ENCODE measurements at places on chromosomes 12 and 14. TPM values are rescaled to one million over a fixed set of nuclear protein-coding genes. Genes with fewer than 3 reads are reported as not detected.

ALDH2 gene
- 3.8 TPM for total RNA-seq

DNA sequence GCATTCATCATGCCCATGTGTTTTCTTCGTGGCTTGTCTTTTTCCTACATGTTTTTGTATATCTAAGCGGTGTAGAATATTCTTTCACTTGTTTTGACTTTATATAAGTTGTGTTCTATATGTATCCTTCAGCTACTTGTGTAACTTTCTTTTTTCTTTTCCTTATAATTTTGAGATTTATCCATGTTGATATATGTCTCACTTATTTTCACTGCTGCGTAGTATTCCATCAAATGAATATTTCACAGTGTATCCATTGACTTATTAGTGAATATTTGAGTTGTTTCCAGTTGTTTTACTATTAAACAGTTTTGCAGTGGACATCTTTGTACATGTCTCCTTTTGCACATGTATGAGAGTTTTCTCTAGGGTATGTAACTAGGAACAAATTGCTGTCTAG, 43.9 kb downstream of the BORCS5 start:
- no peak overlapping the region for H3K4me3 ChIP-seq
- no peak overlapping the region for H3K27ac ChIP-seq

KERA gene
- total RNA-seq = not detected

TSPAN19 gene
- total RNA-seq = not detected

TMEM229B gene
- 2.3 TPM for total RNA-seq

- H3K4me1 ChIP-seq = peaks cover 34% of the 10 kb centered on the region
- H3K36me3 ChIP-seq = peaks cover 45% of the 10 kb centered on the region
- DNase-seq = no peak
- no peak overlapping the region for H3K27ac ChIP-seq
Measured at GRCh38 chr12:111419784-111420183, 14.1 kb downstream of the SH2B3 start.

DNA sequence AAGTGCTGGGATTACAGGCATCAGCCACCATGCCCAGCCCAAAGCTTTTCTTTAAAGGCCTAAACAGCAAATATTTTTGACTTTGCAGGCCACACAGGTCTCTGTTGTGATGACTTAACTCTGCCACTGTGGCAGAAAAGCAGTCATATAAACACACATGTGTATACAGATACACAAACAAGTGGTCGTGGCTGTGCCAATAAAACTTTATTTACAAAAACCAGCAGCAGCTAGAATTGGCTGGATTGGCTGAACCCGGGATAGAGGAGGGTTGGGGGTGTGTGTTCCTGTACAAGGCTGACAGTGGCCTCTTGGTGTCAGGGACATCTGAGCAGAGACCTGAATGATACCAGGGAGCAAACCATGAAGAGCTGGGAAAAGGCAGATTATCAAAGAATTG, 95.6 kb downstream of the NCOR2 start:
- H3K27ac ChIP-seq = no peak overlapping the region
- no peaks in the 10 kb centered on the region for H3K27me3 ChIP-seq
- H3K4me3 ChIP-seq = no peak overlapping the region
- DNase-seq = no peak
- H3K36me3 ChIP-seq = peaks cover 69% of the 10 kb centered on the region
- peaks cover 12% of the 10 kb centered on the region for H3K4me1 ChIP-seq

DNA sequence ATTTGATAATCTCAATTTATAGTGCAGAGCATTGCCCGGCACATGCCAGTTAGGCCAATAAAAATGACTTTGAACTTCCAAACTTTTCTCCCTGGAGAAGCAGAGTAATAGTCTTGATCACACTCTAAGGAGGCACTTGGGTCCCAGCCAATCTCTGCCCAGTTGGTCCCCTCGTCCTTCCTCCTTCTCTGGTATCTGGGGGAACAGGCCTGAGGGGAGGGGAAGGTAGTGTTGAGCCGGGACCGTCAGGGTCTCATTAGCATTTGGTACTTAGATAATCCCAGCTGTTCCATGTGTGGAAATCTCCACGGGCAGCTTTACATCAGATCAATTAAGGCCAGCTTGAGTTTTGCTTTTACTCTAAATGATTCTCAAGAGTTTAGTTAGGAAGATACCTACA, 70.1 kb downstream of the ZNF641 start:
- H3K27me3 ChIP-seq = peaks cover 3% of the 10 kb centered on the region
- no peak for DNase-seq
- H3K4me1 ChIP-seq = peaks cover under 1% of the 10 kb centered on the region

DNA sequence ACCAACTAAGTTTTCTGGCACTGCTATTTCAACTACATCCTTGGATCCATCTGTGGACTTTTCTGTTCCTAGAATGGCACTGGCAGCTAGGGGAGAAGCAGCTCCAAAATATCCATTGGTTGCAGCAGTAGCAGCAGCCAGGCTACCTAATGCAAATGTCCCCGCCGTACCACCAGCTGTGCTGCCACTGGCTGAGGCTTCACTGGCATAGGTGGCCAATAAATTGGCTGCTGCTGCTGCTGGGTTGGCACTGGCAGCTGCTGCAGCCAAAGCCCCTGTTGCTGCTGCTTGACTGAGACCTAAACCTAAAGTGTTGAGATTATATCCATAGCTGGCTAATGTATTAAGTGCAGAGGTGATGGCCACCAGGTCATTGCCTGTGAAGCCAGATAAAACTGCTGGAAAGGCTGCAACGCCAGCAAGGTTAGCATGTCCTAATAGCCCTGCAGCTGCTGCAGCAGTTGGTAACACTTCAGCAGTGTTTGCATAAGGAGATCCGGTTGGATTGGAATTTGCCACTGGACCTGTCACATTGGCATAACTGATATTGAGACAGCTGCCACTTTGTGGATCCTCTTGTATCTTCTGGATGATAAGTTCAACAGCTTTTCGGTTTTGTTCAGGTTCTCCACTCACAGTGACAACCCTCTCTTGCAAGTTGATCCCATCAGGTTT, 149.5 kb downstream of the NOVA1 start:
- no peak overlapping the region for H3K4me3 ChIP-seq
- H3K36me3 ChIP-seq = no peaks in the 10 kb centered on the region
- H3K27me3 ChIP-seq = no peaks in the 10 kb centered on the region
- DNase-seq = no peak
- H3K27ac ChIP-seq = no peak overlapping the region
- H3K4me1 ChIP-seq = no peaks in the 10 kb centered on the region

KRT82 gene
- not detected for total RNA-seq

- H3K4me3 ChIP-seq = no peak overlapping the region
- H3K27ac ChIP-seq = no peak overlapping the region
- no peak for DNase-seq
- peaks cover 21% of the 10 kb centered on the region for H3K36me3 ChIP-seq
Measured at GRCh38 chr12:116248433-116248832, 29.1 kb downstream of the MED13L start.

NYNRIN gene
- total RNA-seq = 0.27 TPM

TAS2R19 gene
- total RNA-seq = 1.5 TPM

- no peak for DNase-seq
- no peaks in the 10 kb centered on the region for H3K4me1 ChIP-seq
- no peaks in the 10 kb centered on the region for H3K36me3 ChIP-seq
- H3K27me3 ChIP-seq = no peaks in the 10 kb centered on the region
- H3K4me3 ChIP-seq = no peak overlapping the region
- H3K27ac ChIP-seq = no peak overlapping the region
Measured at GRCh38 chr14:31090883-31091764, 64.9 kb upstream of the STRN3 start.

- no peaks in the 10 kb centered on the region for H3K36me3 ChIP-seq
- no peak overlapping the region for H3K27ac ChIP-seq
- no peaks in the 10 kb centered on the region for H3K27me3 ChIP-seq
- no peak for DNase-seq
- H3K4me1 ChIP-seq = peaks cover 1% of the 10 kb centered on the region
Measured at GRCh38 chr12:130846369-130846768, 7.3 kb upstream of the STX2 start.

DNA sequence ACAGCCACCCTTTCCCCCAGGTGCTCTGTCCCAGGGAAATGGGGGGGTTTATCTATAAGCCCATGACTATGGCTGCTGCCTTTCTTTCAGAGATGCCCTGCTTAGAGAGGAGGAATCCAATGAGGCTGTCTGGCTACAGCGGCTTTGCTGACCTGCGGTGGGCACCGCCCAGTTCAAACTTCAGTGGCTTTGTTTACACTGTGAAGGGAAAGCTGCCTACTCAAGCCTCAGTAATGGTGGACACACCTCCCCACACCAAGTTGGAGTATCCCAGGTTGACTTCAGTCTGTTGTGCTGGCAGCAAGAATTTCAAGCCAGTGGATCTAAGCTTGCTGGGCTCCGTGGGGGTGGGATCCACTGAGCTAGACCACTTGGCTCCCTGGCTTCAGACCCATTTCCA, 869.2 kb downstream of the SLC6A15 start:
- H3K27me3 ChIP-seq = no peaks in the 10 kb centered on the region
- H3K4me1 ChIP-seq = no peaks in the 10 kb centered on the region
- H3K27ac ChIP-seq = no peak overlapping the region

Data from activated CD8-positive, alpha-beta T cell treated with anti-CD3 and anti-CD28 coated beads for 36 hours (primary cell).